Stimulated activated CD4-positive, alpha-beta T cell treated with anti-CD3 and anti-CD28 coated beads, TNF-alpha, amount 100 ng/mL, for 4 hours (primary cell): ENCODE measurements at places on chromosomes 7 and 10.
A peak's percentile ranks its signal among the peaks of the same experiment; 100 is the strongest.

DNA sequence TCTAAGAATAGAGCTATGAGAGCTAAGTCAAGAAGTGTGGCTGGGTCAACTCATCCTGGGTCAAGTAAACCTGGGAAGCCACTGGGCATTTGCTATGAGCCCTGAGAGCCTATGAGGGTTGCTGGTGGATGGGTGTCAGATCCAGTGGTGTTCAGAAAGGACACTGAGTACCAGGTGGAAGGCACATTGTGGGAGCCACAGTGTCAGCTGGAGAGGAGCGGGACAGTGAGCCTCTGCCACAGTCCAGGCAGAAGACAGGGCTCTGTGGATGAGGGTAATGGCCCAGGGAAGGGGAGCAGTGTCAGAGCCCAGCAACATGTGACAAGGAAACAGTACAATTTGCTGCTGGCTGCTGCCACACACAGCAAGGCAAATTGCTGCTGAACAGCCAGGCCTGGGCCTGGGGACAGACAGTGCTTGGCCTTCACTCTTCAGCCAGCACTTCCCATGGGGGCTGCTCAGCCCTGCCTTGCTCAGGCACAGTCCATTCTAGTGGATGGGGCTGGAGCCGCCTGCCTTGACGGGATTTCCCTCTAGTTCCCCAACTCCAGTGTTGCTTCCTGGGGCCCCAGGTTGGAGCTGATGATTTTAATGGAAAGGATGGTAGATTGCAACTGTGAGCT lies 90.9 kb upstream of the CHST15 start:
- no peak for DNase-seq

GRCh38 chr7:157438121-157439025 lies 101.6 kb downstream of the DNAJB6 start:
- DNase-seq: no peak

GRCh38 chr10:3668276-3668965 lies 116.6 kb downstream of the KLF6 start:
- peak; percentile 46 for DNase-seq

GRCh38 chr7:75835688-75836285 lies 22.2 kb upstream of the CCL24 start:
- DNase-seq: no peak

DNA sequence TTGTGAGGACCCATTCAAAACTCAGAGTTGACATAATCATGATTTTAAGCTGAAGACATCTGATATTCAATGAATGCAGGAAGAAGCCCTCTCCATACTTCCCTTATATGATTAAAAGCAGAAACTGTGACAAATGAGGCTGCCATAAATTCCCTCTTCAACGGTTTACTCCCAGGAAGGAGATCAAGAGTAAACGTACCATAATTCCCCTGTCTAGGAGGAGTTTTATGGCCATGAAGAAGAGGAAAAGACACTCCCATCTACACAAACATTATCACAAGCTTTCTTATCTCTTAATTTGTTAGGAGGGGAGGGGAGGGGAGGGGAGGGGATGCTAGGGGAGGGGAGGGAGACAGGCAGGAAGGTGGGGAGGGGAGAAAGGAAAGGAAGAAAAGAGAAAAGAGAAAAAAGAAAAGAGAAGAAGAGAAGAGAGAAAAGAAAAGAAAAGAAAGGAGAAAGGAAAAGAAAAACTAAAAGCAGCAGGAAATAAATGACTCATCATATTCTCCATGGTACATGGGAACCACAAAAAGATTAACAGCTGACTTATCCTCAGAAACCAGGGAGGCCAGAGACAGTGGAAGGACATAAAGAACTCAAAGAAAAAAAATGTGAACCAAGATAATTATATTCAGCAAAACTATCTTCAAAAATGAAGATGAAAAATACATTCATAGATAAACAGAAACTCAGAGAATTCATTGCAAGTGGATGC lies 121.6 kb downstream of the ALOX5 start:
- DNase-seq: no peak

DNA sequence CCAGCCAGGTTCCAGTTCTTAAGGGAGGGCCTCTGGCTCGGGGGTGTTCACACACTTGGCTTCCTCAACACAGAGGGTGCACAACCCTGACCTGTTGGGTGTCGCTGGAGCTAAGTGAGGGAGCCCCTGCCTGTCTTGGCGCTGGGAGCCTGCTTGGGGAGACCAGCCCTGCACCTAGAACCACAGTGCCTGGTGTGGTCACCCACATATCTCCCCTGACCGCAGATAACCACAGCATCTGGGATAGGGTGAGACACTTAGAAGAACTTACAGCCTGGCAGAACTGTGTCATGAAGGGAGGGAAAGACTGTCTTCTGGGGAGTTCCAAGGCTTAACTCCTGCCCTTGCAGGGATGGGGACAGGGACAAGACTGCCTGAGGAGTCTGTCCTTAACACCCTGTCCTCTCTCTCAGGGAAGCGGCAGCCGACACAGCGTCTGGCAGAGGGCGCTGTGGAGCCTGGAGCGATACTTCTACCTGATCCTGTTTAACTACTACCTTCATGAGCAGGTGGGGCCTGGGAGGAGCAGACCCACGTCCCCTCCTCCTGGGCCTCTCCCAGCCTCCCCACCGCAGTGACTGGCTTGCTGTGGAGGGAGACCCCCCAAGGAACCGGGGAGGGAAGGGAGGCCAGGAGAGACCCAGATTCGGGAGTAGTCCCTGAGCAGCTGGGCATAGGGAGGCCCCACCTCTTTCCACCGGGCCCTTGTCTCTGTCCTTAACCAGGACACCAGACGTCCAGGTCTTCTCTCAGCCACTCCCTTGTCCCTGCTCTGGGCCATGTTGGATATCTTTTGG lies 59.0 kb downstream of the PALD1 start:
- no peak for DNase-seq

DNA sequence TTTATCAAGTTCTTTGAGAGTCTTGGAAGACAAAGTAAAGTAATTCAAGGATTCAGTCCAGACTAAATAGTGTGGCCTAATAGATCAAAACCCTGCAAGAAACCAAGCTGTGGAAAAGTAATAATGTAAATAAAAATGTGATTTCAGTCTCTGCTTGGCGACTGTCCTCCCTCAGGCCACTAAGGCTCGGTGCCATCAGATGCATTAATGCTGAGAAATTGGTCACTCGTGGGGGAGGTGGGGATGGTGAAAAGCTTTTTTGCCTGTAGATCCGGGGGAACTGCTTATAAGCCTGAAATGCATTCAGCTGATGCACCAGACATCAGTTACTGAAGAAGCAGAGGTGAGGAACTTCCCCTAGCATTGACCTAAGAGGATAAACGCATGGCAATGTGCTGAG lies 182.6 kb upstream of the TBX20 start:
- no peak for DNase-seq

GRCh38 chr10:80133206-80133605 lies 676 bp downstream of the PLAC9 start:
- DNase-seq: no peak

- no peak for DNase-seq
Observed at GRCh38 chr7:22008087-22008486, 62.4 kb upstream of the CDCA7L start.
